Neuronal stem cell (in vitro differentiated cells): ENCODE measurements at places on chromosomes 5 and 9.

DNA sequence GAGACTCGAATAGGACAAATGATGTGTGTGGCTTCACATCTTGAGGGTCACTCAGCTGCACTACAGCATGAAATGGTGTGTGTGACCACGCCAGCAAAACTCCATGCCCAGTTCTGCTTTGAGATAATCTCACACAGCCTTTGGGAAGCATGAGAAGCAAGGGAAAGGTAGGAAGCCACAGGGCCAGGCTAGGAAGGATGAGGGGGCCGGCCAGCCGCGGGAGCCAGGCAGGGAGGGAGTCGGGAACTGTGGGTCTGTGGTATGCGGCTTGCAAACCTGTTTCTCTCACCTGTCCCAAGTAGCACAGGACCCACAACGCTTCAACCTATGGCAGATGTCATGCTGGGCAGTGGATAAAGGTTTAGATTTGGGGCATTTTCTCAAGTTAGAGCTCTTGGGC is 142.0 kb downstream of the HSPA4 start:
- no peak overlapping the region for H3K27ac ChIP-seq
- no peak overlapping the region for H3K4me3 ChIP-seq
- H3K27me3 ChIP-seq, result no peaks in the 10 kb centered on the region
- H3K4me1 ChIP-seq, result no peaks in the 10 kb centered on the region

- H3K4me1 ChIP-seq, result no peaks in the 10 kb centered on the region
- no peaks in the 10 kb centered on the region for H3K36me3 ChIP-seq
- H3K27ac ChIP-seq, result no peak overlapping the region
- H3K4me3 ChIP-seq, result no peak overlapping the region
- DNase-seq, result no peak
These were observed 157.4 kb downstream of the MUSK start for GRCh38 chr9:110825950-110826349.

DNA sequence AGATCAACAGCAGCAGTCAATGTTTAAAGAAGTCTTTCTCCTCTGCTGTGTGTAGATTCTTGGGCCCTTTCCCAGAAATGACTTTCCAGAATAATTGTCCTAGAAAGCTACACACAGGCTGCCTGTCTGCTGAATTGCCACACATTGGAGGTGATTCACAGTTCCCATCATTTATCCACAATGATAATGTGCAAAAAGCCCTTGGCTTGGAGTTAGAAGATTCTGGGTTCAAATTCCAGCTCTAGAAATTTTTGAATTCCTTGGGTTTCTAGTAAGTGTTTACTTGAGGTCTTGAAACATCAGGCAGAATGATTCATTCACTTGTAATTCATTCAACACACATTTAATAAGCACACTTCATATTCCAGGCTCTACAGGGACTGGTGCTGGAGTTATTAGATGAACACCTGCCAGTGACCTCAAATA is 28.6 kb upstream of the EPB41L4B start:
- H3K36me3 ChIP-seq, result no peaks in the 10 kb centered on the region
- H3K4me1 ChIP-seq, result peaks cover 5% of the 10 kb centered on the region
- no peaks in the 10 kb centered on the region for H3K27me3 ChIP-seq
- H3K27ac ChIP-seq, result no peak overlapping the region
- no peak overlapping the region for H3K4me3 ChIP-seq
- no peak for DNase-seq

GRCh38 chr9:1421436-1421835 is 371.3 kb downstream of the DMRT2 start:
- no peaks in the 10 kb centered on the region for H3K27me3 ChIP-seq
- no peaks in the 10 kb centered on the region for H3K4me1 ChIP-seq
- no peak overlapping the region for H3K27ac ChIP-seq
- no peak for DNase-seq
- no peak overlapping the region for H3K4me3 ChIP-seq

DNA sequence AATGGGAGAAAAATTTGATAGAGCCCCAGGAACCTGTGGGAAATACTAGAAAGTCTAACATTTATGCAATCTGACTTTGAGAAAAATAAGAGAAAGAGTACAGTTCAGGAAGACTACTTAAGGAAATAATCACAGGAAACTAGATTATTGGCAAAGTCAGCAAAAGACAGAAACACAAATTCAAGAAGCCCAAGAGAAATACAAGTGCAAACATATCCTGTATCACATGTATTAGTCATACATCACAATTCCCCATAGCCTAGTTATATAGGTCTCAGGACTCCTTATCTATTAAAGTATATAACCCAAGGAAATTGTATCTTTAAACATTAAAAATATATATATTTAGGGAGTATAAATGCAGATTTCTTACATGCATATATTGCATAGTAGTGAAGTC is 100.8 kb downstream of the HOMER1 start:
- no peak for DNase-seq
- H3K4me1 ChIP-seq, result no peaks in the 10 kb centered on the region
- no peak overlapping the region for H3K27ac ChIP-seq
- peaks cover 5% of the 10 kb centered on the region for H3K36me3 ChIP-seq

GRCh38 chr5:62977661-62978060 is 399.0 kb downstream of the LRRC70 start:
- peak overlapping the region; percentile 51 for H3K27ac ChIP-seq
- no peak overlapping the region for H3K4me3 ChIP-seq
- peak; percentile 6 for DNase-seq
- peaks cover 2% of the 10 kb centered on the region for H3K36me3 ChIP-seq

DNA sequence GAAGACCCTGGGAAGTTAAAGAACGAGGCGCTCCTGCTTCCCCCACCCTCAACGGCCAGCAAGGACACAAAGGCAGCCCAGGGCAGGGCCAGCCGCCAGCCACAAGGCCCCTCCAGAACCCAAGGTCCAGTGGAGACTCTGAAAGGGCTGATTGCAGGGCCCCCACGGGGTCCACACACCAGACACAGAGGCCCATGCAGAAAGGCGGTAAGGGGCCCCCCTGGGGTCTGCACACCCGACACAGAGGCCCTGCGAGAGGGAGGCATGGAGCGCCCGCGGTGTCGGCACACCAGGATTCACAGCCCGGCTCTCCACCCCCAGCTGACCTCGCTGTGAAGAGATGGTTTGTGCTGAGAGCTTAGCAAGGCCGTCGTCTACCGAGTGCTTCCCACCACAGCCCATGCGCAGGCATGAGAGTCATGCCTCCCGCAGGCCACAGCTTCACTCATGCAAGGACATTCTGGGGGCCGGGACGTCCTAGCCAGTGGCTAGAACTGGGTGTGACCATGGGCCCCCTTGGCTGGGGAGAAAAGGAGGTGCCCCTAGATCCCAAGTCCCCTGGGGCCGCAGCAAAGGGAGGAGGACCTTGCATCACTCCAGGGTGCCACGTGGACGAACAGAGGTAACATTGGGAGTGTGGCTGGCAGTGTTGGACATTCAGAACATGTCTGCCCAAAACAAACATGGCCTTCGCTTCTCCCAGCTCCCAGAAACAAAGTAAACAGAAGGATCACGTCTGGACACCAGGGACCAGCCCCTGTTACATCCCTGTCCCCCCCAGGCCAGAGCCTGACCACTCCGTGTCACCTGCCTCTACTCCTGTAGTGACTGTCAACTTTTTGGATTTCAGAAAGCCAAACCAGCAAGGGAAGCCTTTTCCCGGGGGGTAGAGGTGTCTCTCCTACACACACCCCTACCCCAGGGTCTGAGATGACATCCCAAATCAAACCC is 9.8 kb downstream of the BRD3 start:
- DNase-seq, result no peak
- H3K4me1 ChIP-seq, result peaks cover 39% of the 10 kb centered on the region
- no peaks in the 10 kb centered on the region for H3K27me3 ChIP-seq
- H3K36me3 ChIP-seq, result peaks cover 33% of the 10 kb centered on the region

DNA sequence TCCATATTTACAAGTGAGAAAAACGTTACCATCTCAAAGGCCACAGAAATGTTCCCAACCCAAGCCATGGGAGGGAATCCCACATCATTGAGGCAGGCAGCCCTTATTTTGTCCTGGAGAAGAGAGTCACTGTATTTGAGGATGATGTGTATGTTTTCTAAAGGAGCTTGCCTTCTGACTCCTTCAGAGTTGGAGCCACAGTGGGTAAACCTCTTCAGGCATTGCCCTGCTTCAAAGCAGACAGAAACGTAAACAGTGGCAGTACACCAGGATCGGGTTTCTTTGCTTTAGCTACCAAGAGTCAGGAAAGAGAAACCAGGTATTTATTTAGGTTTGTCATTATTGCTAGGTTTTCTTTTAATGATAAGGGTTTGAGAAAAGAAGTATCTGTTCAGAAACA is 45.7 kb downstream of the MUSK start:
- H3K4me3 ChIP-seq, result no peak overlapping the region
- DNase-seq, result no peak
- no peaks in the 10 kb centered on the region for H3K4me1 ChIP-seq
- H3K36me3 ChIP-seq, result no peaks in the 10 kb centered on the region

GRCh38 chr9:132062806-132063205 is 16.9 kb downstream of the MED27 start:
- no peak overlapping the region for H3K27ac ChIP-seq
- no peaks in the 10 kb centered on the region for H3K27me3 ChIP-seq
- no peak overlapping the region for H3K4me3 ChIP-seq
- DNase-seq, result no peak
- H3K4me1 ChIP-seq, result no peaks in the 10 kb centered on the region
- H3K36me3 ChIP-seq, result no peaks in the 10 kb centered on the region

DNA sequence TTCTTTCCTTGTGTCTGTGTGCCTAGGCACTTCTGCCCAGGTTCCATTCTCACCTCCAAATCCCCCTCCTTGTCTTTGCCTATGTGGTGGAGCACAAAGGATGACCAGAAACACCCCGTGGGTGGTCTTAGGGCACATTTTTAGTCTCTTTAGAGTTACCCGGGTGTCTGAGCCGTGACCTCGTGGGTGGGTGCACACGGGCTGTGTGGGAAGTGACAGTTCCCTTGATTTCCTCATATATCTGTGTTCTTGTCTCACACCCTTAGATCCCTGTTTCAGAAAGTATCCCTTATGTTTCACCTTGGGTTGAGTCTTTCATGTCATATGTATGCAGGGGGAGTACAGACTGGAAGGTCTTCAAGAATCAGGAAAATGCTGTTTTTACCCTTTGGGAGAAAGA is 13.4 kb upstream of the SMIM32 start:
- H3K36me3 ChIP-seq, result no peaks in the 10 kb centered on the region
- no peak overlapping the region for H3K27ac ChIP-seq
- H3K27me3 ChIP-seq, result no peaks in the 10 kb centered on the region
- peaks cover 13% of the 10 kb centered on the region for H3K4me1 ChIP-seq

DNA sequence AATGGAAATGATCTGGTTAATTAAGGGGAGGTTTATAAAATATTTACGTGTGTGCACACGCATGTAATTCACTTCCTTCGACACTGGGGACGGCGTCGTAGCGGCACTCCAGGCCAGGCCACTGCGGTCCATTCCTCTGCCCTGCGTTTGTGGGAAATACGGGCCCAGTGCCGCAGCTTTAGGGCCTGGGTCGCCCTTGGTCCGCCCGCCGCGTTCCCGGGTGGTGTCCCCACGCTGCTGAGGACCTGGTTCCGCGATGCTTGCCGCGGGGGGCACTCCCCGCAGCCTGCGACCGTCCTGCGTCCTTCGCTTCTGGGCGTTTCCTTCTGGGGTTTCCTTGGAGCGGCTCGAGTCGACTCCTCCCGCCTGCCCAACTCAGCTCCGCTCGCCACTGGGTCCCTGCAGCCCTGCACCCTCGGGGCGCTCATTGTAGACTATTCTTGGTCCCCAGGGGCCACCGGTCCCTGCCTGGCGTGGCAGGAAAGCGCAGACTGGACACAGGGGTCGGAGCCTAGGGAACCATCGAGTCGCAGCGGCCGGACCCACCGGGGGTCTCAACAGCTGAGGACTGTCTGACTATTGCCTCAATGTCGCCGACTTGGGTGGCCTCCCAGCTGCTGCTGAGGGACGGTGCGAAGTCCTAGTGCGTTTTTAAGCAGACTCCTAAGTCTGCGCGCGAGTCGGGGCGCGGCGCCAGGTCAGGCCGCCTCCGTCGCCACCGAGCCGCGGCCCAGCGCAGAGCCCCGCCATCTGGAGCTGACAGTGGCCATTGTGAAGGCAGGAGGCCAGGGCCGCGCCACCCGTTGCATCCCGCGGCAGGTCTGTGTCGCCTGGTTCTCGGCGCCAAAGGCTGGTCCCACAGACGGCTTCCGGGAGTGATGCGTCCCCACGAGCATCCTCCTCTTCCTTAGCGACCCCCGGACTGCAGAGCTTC is 4.4 kb upstream of the IRX1 start:
- peaks cover 3% of the 10 kb centered on the region for H3K4me1 ChIP-seq
- H3K36me3 ChIP-seq, result no peaks in the 10 kb centered on the region
- H3K4me3 ChIP-seq, result peak overlapping the region; percentile 72

DNA sequence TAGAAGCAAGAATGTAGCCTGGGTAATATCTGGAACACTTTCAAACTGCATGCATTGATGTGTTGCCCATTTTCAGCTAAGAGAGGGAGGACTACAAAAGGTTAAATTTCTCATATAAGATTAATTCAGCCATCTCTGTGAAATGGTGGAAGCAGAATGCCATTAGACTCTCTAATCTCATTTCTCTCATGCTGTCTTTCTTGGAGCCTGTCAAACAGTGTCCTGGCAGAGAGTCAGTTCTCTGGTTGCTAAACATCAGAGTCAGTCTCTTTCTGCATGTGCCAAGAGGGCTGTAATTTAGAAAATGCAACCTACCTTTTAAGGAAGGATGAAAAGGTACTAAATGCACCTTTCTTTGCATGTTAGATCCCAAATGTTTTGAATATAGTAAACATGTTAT is 910 bp upstream of the GARNL3 start:
- no peaks in the 10 kb centered on the region for H3K27me3 ChIP-seq
- peaks cover 10% of the 10 kb centered on the region for H3K4me1 ChIP-seq
- no peak overlapping the region for H3K27ac ChIP-seq
- no peaks in the 10 kb centered on the region for H3K36me3 ChIP-seq
- DNase-seq, result no peak

GRCh38 chr5:150611026-150611425 is 29.4 kb upstream of the SYNPO start:
- no peak overlapping the region for H3K27ac ChIP-seq
- peaks cover 14% of the 10 kb centered on the region for H3K4me1 ChIP-seq
- no peak overlapping the region for H3K4me3 ChIP-seq
- H3K27me3 ChIP-seq, result no peaks in the 10 kb centered on the region
- no peaks in the 10 kb centered on the region for H3K36me3 ChIP-seq

- peaks cover 3% of the 10 kb centered on the region for H3K4me1 ChIP-seq
- H3K27me3 ChIP-seq, result peaks cover 45% of the 10 kb centered on the region
- H3K4me3 ChIP-seq, result peak overlapping the region; percentile 84
- peak; percentile 30 for DNase-seq
- no peaks in the 10 kb centered on the region for H3K36me3 ChIP-seq
These were observed 2.4 kb downstream of the SMARCA2 start for GRCh38 chr9:2017331-2018161.
